ENCODE measurements at places on chromosomes 4 and X.

DNA sequence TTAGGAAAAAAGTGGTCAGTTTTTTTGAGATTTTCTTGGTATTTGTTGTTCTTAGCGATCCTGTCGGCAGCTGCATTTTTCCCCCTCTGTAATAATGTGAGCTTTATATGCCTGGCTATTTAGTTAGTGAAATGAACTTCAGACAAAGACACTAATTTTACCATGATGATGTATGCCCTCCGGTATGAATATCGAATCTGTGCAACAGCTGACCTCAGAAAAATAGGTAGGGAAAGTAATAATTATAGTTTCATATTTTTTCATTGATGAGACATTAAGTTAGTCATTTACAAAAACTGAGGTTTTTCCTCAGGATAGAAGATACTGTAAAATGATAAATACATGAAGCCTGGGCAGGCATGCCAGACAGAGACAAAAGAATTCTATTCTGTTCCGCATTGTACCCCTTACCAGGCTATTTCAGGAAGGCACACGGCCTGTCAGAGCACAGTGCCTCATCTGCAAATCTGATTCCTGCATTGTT is 155.8 kb downstream of the SHROOM3 start:
- DNase-seq: no peak

DNA sequence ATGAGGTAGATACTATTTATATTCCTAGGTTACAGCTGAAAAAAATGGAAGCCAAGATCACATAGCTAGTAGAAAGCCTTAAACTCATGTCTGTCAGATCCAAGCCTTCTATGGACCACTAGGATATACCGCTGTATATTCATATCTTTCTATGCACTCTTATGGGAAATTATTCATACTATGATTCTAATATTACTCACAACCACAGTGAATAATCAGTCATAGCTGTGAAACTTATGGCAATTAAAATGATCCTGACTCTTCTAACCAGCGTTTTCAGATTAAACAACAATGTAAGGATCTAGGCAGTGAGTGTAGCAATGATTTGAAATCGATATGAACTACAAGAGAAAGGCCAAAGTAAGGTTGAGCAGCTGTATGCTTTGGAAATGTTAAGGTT is 111.0 kb downstream of the RASGEF1B start:
- DNase-seq: no peak

GRCh38 chrX:129957241-129958082 is 25.0 kb upstream of the BCORL1 start:
- DNase-seq: peak; percentile 61

- DNase-seq: no peak
Measured at GRCh38 chrX:38682095-38682494, 119.2 kb upstream of the MID1IP1 start.

- no peak for DNase-seq
Measured at GRCh38 chrX:25156323-25156722, 140.6 kb upstream of the ARX start.

Data from HL-60 (cell line).